ENCODE measurements at places on chromosomes 5 and 9. TPM values are rescaled to one million over a fixed set of nuclear protein-coding genes. Genes with fewer than 3 reads are reported as not detected.

The RETREG1 gene
- 3.8 TPM for total RNA-seq

The HOMER1 gene
- 7.0 TPM for total RNA-seq

The ZNF346 gene
- 11.3 TPM for total RNA-seq

The CSF1R gene
- total RNA-seq = 0.22 TPM

The COL23A1 gene
- not detected for total RNA-seq

The ADAMTS2 gene
- total RNA-seq = 0.22 TPM

The RASA1 gene
- total RNA-seq = 18.7 TPM

The ADGRD2 gene
- total RNA-seq = not detected

The ANKRD31 gene
- total RNA-seq = 0.03 TPM

The WNT8A gene
- total RNA-seq = not detected

The NR6A1 gene
- total RNA-seq = 1.7 TPM

The CYSRT1 gene
- 2.7 TPM for total RNA-seq

The PCSK1 gene
- 0.35 TPM for total RNA-seq

The GDNF gene
- 0.05 TPM for total RNA-seq

The TAF1L gene
- total RNA-seq = not detected

The ANKRD34B gene
- 0.18 TPM for total RNA-seq

The DMRT2 gene
- total RNA-seq = not detected

The TNFSF8 gene
- total RNA-seq = not detected

The GRIA1 gene
- total RNA-seq = not detected

The F12 gene
- 25.2 TPM for total RNA-seq

The UNC5A gene
- 0.38 TPM for total RNA-seq
